BJ (cell line): ENCODE measurements at places on chromosomes 2 and 18.
A peak's percentile ranks its signal among the peaks of the same experiment; 100 is the strongest.

DNA sequence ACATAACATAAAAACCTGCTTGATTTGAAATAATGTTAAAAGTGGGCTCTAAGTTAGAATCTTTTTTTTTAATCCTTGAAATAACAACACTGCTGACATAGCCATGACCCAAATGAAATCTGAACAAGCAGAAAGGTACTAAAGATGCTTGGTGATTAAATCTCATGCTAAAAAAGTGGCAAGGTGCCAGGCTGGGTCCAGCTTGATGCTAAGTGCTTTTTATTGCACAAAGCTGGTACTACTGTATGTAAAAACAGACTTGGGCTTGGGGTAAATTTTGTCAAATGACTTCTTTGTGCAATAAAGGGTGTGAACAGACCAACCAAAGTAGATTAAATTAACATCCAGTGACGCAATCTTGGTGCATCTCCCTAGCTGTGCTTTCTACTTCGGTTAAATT is 13.4 kb downstream of the BCL11A start:
- no peak for DNase-seq

GRCh38 chr2:100013892-100014677 is 128.3 kb downstream of the AFF3 start:
- peak; percentile 93 for DNase-seq

GRCh38 chr2:240953426-240954410 is 44.7 kb upstream of the SNED1 start:
- DNase-seq = no peak

DNA sequence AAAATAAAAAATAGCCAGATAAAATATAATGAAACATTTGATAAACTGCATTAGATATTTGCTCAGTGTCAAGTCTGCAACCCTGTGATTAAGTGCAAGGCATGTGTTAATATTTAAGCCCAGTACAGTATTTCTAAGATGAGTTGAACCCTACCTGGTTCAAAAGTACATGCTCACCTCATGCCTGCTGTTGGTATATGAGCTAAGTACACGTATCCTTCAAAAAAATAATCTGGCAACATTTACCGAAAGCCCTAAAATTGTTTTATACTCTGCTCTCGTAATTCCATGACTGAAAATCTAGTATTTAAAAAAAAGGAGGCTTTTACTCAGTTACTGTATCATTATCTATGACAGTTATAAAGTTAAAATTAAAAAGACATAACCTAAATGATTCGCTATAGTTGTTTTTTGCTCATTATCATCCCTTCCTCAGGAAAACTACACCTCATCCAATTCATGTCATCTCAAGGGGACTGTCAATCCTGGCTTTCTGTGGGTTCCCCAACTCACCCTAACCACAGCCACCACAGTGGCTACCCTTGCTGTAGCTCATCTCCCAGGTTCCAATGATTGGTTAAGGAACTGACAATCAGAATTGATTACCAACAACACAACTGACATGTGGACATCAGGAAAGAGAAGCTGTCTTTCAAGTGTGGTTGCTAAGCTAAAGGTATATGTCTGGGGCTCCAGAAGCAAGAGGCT is 10.6 kb downstream of the TLK1 start:
- DNase-seq = no peak

GRCh38 chr2:45814951-45815621 is 163.6 kb downstream of the PRKCE start:
- no peak for DNase-seq

- no peak for DNase-seq
Measured at GRCh38 chr18:13320891-13321425, 102.4 kb downstream of the LDLRAD4 start.

DNA sequence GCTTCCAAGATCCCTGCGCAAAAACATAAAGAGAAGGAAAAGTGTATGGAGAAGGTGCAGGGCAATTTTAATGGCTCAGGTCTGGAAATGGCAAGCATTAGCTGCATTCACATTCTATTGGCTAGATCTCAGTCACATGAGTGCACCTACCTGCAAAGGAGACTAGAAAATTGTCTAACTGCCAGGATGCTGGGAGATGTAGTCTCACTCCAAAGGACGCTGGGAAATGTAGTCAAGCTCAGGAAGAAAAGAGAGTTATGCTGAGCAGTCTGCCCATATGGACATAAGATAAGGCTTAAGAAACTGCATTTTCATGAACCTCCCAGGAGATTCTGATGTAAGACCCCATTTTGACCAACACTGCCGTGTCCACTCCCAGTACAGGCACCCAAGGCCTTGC is 9.5 kb upstream of the KLHL29 start:
- no peak for DNase-seq

GRCh38 chr2:239803102-239803765 is 221.9 kb downstream of the NDUFA10 start:
- DNase-seq = no peak

DNA sequence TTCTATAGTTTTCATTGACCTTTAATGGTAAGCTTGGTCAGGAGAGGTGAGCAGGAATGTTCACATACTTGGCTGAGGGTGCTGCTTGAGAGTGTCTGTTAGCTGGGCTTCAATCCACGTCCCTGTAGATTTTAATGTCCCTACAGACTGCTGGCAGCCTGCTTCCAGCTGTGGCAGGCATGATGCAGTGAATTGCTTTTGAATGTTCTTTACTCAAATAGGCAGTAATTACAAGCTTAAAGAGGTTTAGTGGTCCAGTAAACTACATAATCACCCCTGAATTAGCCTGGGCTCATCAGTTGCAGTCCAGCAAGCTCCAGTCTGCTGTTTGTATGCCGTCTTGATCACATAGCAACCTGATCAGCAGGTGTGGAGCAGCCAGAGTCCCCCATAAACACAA is 102.1 kb downstream of the MEIS1 start:
- no peak for DNase-seq

DNA sequence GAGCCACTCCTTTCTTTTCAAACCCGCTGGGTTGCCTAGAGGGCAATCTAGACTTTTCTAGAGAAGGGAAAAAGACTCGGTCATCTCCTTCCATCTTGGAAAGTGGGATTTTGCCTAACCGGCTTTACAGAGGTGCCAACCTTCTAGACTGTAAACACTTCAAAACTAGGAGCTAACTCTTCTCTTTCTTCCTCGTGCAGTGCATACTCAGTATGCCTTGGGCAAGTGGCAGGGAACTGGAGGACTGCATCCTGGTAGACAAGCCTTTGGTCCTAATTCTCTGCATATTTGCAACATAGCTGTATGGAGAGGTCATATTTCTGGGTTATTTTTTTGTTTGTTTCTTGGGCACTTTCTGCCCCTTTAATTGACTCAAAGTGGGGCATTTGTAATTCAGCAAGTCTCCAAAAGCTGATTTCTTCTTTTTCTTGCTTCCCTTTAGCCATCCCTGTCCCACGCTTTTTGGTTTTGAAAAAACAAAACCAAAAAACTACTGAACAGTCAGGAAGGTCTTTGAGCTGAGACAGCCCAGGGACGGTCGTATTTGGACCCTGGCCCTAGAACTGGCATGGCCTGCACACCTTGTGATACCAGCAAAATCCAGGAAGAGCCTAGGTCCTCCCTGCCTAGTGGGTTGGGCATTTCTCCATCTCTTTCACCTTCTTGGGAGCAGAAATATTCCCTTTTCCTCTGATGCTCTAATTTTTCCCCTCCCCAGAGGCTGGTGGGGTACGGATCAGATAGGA is 5.8 kb upstream of the GATA6 start:
- no peak for DNase-seq

DNA sequence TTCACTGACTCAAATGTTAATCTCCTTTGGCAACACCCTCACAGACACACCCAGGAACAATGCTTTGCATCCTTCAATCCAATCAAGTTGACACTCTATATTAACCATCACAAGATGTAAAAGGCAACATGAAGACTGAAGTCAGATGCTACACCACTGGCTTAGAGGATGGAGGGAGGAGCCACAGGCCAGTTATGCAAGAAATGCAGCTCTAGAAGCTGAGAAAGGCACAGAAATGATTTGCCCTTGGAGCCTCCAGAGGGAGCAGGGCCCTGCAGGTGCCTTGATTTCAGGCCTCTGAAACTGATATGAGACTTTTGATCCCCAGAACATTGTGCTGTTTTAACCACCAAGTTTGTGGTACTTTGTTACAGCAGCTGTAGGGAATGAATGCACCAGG is 276.3 kb downstream of the KCNS3 start:
- DNase-seq = no peak

- no peak for DNase-seq
Measured at GRCh38 chr18:79476918-79477571, 81.3 kb downstream of the NFATC1 start.

GRCh38 chr2:134728163-134728562 is 9.4 kb upstream of the TMEM163 start:
- no peak for DNase-seq

DNA sequence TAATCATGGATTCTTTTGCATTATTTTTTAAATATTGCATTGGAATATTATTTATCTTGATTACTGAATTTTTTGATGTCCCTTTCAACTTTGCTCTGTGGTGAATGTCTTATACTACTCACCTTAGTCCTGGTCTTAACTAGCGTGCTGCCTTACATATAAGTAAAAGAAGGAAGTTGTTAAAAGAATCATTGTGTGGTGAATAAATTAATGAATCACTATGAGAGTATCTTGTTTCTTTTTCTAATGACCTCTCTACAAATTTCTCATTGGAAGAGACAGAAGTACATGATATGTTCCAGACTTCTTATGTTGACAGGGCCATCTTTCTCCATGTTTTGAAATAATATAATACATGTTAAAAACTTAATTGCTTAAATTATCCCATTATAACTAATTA is 432.6 kb upstream of the MMADHC start:
- no peak for DNase-seq

DNA sequence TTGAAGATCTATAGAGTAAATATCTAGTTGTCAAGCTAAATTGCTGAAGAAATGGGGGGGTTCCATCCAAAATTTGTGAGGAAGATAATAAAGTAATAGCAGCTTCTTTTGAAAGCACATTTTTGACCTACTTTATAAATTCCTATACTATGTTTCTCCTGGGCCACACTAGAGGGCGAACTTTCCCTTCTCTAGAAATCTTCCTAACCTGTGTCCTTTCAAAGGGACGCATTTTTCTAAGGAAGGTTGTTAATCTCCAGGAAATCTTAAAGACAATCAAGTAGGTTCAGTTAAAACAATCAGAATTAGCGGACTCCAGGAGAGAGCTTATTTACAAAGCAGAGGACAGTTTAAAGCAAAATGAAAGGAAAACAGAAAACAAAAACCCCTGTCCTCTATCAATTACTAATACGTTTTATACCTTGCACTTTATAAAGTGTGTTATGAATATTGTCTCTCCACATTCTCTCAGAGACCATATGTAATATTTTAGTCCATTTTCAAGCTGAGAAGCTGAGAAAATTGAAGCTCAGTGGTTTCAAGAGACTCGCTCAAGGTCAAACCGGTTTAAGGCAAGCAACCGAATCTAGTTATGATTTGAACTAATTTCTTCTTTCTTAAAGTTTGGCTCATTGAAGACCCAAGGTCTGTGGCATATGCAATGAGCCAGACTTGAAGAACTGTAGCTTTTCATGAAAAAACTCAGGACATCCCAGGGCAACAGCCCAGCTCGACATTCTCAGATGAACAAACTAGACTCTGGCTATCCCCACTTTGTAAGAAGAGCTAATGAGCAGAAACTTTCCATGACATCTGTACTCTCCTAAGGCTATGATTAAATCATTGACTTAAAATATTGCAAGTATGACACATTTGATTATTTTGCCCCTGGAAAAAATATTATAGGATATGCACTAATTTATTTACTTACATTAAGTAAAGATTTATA is 273.6 kb downstream of the PAX3 start:
- DNase-seq = no peak

DNA sequence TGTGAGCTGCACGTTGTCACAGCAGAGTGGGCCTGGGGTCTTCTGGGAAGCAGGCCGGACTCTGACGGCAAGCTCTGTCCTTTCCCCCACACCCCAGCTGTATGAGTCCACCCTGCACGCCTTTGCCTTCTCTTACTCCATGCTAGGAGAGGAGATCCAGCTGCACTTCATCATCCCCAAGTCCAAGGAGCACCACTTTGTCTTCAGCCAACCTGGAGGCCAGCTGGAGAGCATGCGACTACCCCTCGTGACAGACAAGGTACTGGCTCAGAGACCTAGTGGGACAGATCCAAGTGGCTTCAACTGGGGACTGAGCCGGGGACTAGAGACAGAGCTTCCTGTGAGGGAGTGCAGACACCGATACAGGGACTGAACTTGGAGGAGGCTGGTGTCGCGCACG is 40.1 kb downstream of the NTSR2 start:
- no peak for DNase-seq

DNA sequence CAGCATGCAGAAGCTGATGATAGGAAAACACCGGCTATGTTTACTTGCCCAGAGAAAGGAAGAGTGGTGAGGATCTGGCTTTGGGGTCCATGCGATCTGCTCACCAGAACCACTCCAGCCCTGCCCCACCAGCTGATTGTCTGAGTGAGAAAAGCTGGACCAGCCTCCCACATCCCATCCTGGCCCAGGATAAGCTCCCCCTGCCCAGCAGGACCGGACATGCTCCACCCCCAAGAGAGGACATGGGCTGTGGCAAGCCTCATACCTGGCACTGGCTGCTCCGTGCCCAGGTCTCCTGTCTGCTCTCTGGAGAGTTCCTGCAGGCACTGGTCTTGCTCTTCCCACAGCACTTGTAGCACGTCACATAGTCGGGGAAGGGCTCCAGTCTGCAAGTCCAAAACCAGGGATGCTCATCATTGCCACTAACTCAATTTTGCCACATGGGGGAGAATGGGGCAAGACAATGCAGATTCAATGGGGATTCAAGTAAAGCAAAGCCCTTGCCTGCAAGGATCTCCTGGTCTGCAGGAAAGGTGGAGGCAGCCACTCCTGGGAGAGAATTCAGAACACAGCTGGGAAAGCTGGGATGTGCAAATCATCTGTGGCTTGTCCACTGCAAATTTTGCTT is 30.0 kb downstream of the SCTR start:
- no peak for DNase-seq

GRCh38 chr18:10228326-10228725 is 226.1 kb upstream of the APCDD1 start:
- DNase-seq = no peak

- DNase-seq = no peak
Measured at GRCh38 chr18:12038082-12038638, 55.5 kb upstream of the ANKRD62 start.

- DNase-seq = no peak
Measured at GRCh38 chr18:27378431-27379095, 193.5 kb upstream of the CHST9 start.

- no peak for DNase-seq
Measured at GRCh38 chr2:128791120-128791984, 472.7 kb upstream of the HS6ST1 start.

GRCh38 chr2:38682008-38682575 is 16.2 kb downstream of the GALM start:
- no peak for DNase-seq

DNA sequence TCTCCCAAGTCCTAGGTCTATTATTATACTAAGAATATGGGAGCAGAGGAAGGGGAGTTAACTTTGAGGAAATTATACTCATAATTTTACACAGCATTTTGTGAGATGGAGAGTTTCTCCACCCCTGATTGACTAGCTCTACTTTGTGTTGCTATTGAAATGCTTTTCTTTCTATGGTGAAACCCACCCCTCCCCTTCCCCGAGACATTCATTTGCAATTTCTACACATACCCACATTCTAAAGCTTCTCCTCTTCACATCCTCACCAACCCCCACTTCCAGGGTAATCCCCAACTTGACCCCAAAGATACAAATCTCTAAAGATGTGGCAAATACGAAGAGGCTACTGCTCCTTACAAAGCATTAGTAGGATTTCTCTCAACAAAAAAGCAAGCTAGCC is 992.2 kb downstream of the BCL11A start:
- DNase-seq = no peak

GRCh38 chr2:20551260-20551944 is 99.5 kb downstream of the HS1BP3 start:
- DNase-seq = no peak
